ENCODE measurements at places on chromosomes 12 and 14. TPM values are rescaled to one million over a fixed set of nuclear protein-coding genes. Genes with fewer than 3 reads are reported as not detected.

GRCh38 chr12:61365001-61365400 lies 895.2 kb upstream of the USP15 start:
- no peaks in the 10 kb centered on the region for H3K36me3 ChIP-seq
- no peak overlapping the region for H3K4me3 ChIP-seq
- H3K27ac ChIP-seq = no peak overlapping the region
- no peak for DNase-seq
- no peaks in the 10 kb centered on the region for H3K4me1 ChIP-seq
- no peaks in the 10 kb centered on the region for H3K27me3 ChIP-seq

DNA sequence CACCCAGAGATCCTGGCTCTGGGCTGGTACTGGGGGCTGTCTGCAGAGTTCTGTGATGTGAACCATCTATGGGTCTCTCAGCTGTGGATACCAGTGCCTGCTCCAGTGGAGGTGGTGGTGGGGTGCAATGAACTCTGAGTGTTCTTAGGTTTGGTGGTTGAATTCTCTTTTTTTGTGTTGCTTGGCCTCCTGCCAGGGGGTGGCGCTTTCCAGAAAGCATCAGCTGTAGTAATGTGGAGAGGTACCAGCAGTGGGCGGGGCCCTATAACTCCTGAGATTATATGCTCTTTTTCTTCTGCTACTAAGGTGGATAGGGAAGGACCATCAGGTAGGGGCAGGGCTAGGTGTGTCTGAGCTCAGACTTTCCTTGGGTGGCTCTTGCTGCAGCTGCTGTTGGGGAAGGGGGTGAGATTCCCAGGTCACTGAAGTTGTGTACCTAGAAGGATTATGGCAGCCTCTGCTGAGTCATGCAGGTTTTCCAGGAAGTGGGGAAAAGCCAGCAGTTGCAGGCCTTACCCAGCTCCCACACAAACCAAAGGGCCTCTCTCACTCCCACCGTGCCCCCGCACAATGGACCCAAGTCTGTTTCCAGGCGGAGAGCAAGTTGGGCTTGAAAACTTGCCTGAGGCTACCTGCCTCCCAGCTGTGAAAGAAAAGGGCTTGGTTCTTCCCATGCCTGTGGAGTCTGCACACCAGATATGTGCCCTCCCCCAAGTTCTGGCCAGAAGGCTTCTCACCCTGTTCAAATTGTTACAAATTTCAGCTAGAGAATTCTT lies 18.6 kb downstream of the CCER1 start:
- peaks cover 6% of the 10 kb centered on the region for H3K27me3 ChIP-seq
- no peaks in the 10 kb centered on the region for H3K36me3 ChIP-seq
- no peak overlapping the region for H3K27ac ChIP-seq
- DNase-seq = no peak
- H3K4me3 ChIP-seq = no peak overlapping the region
- H3K4me1 ChIP-seq = no peaks in the 10 kb centered on the region

DNA sequence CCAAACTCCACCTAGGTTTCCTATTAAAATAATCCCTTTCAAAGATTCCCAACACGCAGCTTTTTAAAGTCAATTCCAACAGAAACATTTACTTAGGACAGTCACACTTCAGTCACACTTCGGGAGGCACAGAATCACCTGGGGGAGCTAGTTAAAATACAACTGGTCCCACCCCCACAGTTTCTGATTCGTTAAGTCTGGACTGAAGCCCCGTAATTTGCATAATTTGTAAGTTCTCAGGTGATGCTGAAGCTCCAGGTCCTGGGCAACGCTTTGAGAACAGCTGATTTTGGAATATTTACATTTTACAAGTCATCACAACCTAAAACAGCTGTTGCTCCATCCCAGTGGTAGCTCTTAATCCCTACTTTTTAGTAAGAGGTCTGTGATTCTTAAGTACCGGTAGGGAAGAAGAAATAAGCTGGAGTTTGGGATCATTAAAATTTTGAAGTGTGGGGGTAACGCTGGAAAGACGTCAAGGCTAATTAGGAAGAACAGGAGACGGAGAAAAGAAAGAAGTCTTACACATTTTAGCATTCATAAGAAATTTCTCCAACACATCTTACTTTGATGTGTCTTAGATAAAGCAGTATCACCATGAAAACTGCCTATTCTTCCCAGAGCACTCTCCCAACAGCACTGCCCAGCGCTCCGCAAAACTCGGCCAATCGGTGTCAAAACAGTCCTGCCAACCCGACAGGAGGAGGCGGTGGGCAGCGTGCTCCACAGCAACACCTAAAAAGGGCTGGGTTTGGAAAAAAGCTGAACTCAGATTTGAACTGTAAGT lies 1.1 kb downstream of the IPO8 start:
- peaks cover 32% of the 10 kb centered on the region for H3K4me1 ChIP-seq
- peak overlapping the region; percentile 88 for H3K4me3 ChIP-seq
- peak; percentile 17 for DNase-seq
- H3K27ac ChIP-seq = peak overlapping the region; percentile 63

GRCh38 chr12:72036393-72036792 lies 97.7 kb downstream of the TPH2 start:
- no peaks in the 10 kb centered on the region for H3K36me3 ChIP-seq
- H3K4me3 ChIP-seq = no peak overlapping the region
- no peak overlapping the region for H3K27ac ChIP-seq
- H3K4me1 ChIP-seq = no peaks in the 10 kb centered on the region

DNA sequence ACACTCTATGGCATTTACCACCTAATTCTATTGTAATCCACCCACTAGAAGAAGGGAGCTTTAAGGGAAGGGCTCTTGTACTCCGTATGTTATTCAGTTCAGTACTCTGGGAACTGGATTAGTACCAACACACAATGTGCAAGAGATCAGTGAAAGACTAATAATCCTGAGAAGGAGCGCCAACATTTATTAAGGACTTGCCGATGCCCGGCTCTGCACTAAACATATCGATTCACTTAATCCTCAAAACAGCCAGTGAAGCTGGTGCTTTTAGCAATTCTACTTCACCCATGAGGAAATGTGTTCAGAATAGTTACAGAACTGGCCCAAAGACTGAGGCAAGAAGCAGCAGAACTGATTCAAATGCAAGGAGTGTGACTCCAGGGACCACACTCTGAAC lies 80.9 kb downstream of the RPS6KA5 start:
- no peaks in the 10 kb centered on the region for H3K4me1 ChIP-seq
- no peak for DNase-seq
- H3K27me3 ChIP-seq = no peaks in the 10 kb centered on the region
- H3K4me3 ChIP-seq = no peak overlapping the region
- peaks cover 29% of the 10 kb centered on the region for H3K36me3 ChIP-seq
- no peak overlapping the region for H3K27ac ChIP-seq

GRCh38 chr14:104750056-104750752 lies 2.7 kb upstream of the SIVA1 start:
- H3K36me3 ChIP-seq = peaks cover 13% of the 10 kb centered on the region
- no peaks in the 10 kb centered on the region for H3K27me3 ChIP-seq
- peaks cover 35% of the 10 kb centered on the region for H3K4me1 ChIP-seq
- H3K27ac ChIP-seq = no peak overlapping the region
- DNase-seq = no peak
- no peak overlapping the region for H3K4me3 ChIP-seq

GRCh38 chr12:5780536-5780935 lies 164.5 kb downstream of the ANO2 start:
- H3K4me1 ChIP-seq = no peaks in the 10 kb centered on the region
- H3K36me3 ChIP-seq = no peaks in the 10 kb centered on the region
- H3K27ac ChIP-seq = no peak overlapping the region
- peaks cover 3% of the 10 kb centered on the region for H3K27me3 ChIP-seq
- no peak overlapping the region for H3K4me3 ChIP-seq

DNA sequence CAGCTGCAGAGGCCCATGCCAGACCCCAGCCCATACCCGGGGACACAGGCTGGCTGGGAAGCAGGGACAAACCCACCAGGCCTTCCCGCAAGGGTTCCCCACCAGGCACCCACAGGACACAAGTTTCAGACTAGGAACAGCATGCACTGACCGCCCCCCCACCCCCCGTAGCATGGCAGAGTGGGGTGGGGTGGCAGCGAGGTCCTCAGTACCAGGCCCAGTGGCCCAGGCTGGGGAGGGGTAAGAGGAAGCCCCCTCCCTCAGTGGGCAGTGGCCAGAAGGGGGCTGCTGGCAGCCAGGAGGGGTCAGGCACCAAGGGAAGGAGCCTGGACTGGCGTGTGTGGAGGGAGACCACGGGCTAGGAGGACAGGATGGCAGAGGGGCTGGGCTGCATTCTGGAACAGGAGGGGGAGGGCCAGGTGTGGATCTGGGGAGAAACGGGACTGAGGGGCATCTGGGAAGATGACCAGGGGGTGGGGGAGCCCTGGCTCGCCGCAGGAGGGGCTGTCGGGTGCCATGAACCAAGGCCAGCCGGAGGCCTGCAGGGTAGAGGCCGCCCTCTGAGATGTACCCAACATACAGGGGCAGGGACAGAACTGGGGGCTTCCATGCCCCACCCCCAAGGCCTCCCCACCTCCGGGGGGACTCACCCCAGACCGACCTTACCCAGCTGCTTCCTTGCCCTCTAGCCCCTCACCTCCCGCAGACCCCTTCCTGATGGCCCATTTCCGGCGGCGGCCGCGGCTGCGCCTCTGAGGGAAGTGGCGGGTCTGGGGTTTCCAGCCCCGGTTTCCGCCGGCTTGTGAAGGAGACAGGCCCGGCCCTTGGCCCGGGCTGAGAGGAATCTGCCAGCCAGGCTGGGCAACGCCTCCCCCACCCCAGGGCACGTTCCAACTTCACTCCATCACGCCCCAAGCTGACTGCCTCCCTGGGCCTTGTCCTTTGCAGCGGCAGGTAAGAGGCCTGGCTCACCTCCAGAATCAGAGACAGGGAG lies 5.6 kb upstream of the JAG2 start:
- H3K4me1 ChIP-seq = peaks cover 26% of the 10 kb centered on the region
- H3K27ac ChIP-seq = no peak overlapping the region
- peak; percentile 63 for DNase-seq
- H3K4me3 ChIP-seq = no peak overlapping the region
- peaks cover 6% of the 10 kb centered on the region for H3K27me3 ChIP-seq

GRCh38 chr14:35419429-35419841 lies 14.9 kb upstream of the NFKBIA start:
- no peak for DNase-seq
- H3K27ac ChIP-seq = no peak overlapping the region
- peaks cover 41% of the 10 kb centered on the region for H3K4me1 ChIP-seq

DNA sequence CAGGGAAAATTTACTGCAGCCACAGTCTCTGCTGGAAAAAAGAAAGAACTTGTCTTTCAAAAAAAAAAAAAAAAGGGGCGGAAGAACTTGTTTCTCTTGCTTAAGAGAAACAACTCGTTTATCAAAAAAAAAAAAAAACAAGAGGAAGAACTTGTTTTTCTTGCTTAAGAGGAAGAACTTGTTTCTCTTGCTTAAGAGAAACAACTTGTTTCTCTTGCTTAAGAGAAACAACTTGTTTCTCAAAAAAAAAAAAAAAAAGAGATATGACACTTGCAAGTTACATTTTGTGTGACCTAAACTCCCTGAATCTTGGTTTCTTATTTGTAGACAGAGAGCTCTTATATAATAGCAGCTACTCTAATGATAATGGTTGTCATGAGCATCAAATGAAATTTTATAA lies 44.7 kb upstream of the USP15 start:
- H3K27ac ChIP-seq = no peak overlapping the region
- no peak overlapping the region for H3K4me3 ChIP-seq
- DNase-seq = no peak
- no peaks in the 10 kb centered on the region for H3K36me3 ChIP-seq

DNA sequence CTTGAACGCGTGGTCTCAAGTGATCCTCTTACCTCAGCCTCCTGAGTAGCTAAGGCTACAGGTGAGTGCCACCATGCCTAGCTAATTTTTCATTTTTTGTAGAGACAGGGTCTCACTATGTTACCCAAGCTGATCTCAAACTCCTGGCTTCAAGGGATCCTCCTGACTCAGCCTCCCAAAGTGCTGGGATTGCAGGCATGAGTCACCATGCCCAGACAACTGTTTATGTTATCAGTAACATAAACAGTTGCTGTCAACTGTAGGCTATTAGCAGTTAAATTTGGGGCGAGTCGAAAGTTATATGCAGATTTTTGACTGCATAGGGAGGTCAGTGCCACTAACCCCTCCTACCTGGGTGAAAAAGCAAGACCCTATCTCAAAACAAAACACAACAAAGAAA lies 26.2 kb upstream of the LRRK2 start:
- H3K36me3 ChIP-seq = no peaks in the 10 kb centered on the region
- DNase-seq = no peak
- no peaks in the 10 kb centered on the region for H3K4me1 ChIP-seq
- peaks cover 1% of the 10 kb centered on the region for H3K27me3 ChIP-seq

- no peaks in the 10 kb centered on the region for H3K36me3 ChIP-seq
- DNase-seq = peak; percentile 6
- H3K4me3 ChIP-seq = no peak overlapping the region
- no peak overlapping the region for H3K27ac ChIP-seq
These were observed 51.3 kb downstream of the FAM222A start for GRCh38 chr12:109764776-109765445.

DNA sequence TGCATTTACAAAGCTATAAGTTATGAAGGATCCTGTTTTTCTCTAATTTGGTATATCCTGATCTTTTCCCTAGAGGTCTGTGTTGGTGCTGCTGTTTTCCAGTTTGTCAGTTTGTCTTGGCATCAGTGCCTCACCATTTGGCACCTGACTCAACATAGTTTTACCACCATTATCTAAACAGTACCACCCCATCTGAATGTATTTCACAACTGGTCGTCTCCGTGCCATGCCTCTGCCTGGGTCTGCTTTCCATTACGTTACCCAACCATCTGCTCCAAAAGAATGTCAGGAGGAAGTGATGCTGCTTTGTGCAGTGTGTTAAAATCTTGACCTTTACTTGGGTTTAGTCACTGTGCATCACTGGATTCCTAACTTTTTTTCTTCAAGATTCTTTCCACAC lies 129.3 kb upstream of the RASSF8 start:
- H3K4me3 ChIP-seq = no peak overlapping the region
- peaks cover 1% of the 10 kb centered on the region for H3K27me3 ChIP-seq
- H3K36me3 ChIP-seq = no peaks in the 10 kb centered on the region
- no peaks in the 10 kb centered on the region for H3K4me1 ChIP-seq

GRCh38 chr14:100820957-100821356 lies 5.0 kb upstream of the MEG3 start:
- no peaks in the 10 kb centered on the region for H3K36me3 ChIP-seq
- no peak overlapping the region for H3K27ac ChIP-seq
- no peak overlapping the region for H3K4me3 ChIP-seq
- H3K4me1 ChIP-seq = peaks cover 5% of the 10 kb centered on the region
- peaks cover 16% of the 10 kb centered on the region for H3K27me3 ChIP-seq
- DNase-seq = no peak

- no peaks in the 10 kb centered on the region for H3K4me1 ChIP-seq
- no peaks in the 10 kb centered on the region for H3K36me3 ChIP-seq
- DNase-seq = no peak
These were observed 119.0 kb upstream of the RASSF8 start for GRCh38 chr12:25839470-25839869.

DNA sequence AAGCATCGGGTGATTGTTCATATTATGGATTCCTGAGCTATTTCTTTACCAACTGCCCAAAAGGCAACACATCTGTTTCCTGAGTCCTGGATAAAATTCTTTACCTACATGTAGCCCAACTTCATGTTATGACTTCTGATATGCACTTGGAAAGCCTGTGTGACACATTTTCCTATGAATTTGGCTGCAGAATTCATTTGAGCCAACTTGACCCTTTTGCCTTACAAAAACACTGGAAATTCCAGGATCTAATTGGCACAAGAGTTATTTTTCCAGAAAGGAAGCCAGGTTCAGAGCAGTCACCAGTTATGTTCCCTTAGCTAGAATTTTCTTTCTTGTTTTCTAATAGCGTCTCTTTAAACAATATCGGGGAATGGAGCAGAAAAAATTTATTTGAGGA lies 202.5 kb upstream of the LRIG3 start:
- no peak for DNase-seq
- no peak overlapping the region for H3K27ac ChIP-seq
- no peaks in the 10 kb centered on the region for H3K4me1 ChIP-seq
- no peaks in the 10 kb centered on the region for H3K27me3 ChIP-seq

Gene CMTM5
- not detected for total RNA-seq

Gene VAMP1
- total RNA-seq = 27.7 TPM

Gene STAT6
- total RNA-seq = 209 TPM

Gene TESPA1
- 74.8 TPM for total RNA-seq

Gene ENDOU
- total RNA-seq = not detected

Gene ADGRD1
- total RNA-seq = 1.0 TPM

Gene SPTB
- total RNA-seq = 0.70 TPM

Gene MMP19
- total RNA-seq = 0.31 TPM
